ENCODE measurements at places on chromosomes 4 and X.

GRCh38 chr4:138192113-138192512, 50.0 kb downstream of the SLC7A11 start:
- no peak for DNase-seq

DNA sequence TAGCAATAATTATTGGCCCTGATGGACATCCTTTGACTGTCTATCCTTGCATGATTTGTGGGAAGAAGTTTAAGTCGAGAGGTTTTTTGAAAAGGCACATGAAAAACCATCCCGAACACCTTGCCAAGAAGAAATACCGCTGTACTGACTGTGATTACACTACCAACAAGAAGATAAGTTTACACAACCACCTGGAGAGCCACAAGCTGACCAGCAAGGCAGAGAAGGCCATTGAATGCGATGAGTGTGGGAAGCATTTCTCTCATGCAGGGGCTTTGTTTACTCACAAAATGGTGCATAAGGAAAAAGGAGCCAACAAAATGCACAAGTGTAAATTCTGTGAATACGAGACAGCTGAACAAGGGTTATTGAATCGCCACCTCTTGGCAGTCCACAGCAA, 60.7 kb downstream of the ZFX start:
- DNase-seq, result no peak

DNA sequence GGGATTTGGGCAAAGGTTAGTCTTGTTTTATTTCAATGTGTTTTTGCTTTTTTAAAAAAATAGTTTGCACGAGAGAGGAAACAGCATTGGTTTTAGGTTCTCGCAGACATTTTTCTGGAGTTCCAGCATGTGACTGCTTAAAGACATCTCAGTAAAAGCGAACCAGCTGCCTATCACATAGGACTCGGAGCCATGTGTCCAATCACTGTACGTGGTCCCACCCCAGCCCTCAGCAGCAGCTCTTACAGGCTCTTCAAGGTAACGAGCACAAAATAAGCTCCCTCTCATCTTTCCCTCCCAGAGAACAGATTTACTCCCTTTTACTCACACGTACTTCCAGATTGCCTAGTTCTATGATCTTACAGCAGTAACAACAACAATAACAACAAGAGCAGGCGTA, 68.7 kb downstream of the MCF2 start:
- DNase-seq, result no peak

DNA sequence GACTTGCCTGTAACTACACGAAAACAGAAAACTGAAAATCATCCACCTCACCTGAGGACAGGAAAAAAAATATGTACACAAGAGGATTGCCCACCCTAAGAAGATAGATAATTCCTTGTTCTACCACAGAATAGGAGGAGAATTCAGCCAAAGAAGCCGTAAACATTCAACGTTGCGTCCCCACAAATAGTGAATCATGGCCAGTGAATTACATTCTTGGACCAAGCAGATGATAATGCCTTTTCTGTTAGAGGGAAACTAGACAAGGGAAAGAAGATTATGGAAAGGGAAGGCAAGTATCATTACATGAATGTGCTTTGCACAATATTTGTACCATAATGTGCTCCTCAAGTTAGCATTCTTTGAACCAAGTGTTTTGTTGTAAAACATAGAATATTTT, 95.5 kb upstream of the C1QTNF7 start:
- DNase-seq, result no peak

DNA sequence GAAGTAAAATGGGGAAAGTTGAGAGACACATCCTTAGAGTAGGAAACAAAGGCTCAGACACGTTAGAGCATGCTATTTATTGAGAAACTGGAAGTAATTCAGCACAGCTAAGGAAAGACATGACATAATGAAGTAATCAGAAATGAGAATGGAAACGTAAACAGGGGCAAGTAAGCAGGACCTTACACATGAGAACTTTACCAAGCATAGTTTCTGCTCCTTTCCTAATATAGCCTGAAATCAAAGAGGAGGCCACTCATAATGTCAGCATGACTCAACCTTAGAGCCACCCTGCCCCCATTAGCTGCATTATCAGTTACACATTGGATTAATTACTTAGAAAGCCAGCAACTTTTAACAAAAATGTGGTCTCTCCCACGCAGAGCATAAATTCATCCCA, 558.3 kb upstream of the GRIA3 start:
- no peak for DNase-seq

DNA sequence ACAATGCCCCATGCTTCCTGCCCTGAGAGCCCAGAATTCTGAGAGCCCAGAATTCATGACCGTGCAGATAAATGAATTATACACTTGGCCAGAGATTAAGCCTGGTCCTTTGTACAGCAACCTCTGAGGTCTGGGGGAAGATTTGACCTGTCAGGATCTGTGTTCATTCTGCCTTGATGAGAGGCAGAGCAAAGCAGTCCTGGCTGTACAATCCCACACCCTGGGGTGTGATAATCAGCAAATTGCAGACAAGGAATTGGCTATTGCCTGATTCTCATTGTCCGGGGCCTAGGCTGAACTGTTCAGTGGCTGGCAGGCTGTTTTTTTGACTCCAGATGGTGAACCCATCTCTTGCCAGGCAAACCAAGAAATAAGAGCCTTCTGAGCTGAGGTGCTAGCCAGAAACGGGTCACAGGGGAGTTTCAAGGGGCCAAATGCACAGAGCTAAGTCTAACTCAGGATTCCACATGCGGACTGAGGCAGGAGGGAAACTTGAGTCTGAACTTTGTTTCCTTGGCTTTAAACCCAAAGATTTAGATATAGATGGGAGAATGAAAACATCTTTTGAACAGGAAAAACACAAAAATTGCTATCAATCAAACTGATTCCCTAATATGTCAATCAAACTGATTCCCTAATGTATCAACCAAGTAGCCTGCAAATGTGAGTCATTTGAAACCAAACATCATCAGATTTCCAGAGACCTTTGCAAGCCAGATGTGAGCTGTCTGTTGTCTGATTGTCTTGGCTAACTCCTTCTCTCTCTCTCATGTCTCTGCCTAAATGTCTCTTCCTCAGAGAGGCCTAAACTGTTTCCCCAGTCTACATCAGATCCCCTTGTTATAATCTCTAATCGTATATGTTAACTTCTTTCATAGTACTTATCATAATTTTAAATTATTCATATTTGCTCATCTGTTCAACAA, 159.3 kb downstream of the ATG4A start:
- no peak for DNase-seq

DNA sequence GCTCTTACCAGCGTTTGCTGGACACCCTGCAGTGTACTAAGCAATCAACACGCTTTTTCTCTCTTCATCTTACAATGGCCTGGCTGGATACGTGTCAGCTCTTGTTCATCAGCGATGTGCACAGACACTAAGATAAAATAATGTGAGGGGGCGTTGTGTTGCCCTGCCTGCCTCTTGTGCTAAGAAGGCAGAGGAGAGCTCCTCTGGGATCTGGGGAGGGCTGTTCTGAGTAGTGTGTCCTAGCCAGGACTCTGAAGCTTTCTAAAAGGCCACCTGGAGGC, 49.7 kb downstream of the NELFA start:
- no peak for DNase-seq

Data from CD4-positive, alpha-beta T cell (primary cell).